ENCODE measurements at places on chromosomes 1 and 21.

DNA sequence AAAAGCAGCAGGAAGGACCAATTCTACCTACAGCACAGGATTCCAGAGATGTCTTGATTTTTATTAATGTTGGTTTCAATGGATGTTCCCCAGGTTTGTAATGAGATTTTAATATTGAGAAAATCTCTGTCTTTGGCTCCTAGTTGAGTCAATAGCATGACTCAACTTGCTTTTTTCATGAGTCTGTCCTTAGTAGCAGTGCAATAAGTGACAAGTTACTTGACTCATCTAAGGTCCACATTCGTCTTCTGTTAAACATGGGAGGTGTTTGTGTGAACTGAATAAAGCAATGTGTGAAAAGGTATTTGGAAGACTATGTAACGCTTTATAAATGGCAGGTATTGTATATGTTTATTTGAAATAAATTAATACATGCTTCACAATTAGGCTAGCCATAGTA is 645.0 kb upstream of the PTBP2 start:
- no peak for DNase-seq

DNA sequence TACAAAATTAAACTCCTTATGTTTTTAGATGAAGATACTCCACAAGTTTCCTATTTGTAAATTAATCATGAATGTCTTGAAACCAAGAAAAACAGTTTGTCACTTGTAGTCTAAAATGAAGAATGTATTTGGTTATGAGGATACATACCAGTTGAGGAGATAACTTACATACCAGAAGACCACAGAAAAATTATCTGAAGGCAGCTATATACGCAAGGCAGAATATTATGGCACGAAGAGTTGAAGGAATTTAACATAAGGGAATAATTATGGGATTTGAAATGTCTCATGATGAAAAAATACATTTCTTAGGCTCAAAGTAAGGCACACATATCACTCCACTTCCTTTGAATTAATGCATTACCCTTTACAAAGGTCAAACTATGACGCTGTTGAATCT is 73.3 kb downstream of the IFI44 start:
- no peak for DNase-seq

DNA sequence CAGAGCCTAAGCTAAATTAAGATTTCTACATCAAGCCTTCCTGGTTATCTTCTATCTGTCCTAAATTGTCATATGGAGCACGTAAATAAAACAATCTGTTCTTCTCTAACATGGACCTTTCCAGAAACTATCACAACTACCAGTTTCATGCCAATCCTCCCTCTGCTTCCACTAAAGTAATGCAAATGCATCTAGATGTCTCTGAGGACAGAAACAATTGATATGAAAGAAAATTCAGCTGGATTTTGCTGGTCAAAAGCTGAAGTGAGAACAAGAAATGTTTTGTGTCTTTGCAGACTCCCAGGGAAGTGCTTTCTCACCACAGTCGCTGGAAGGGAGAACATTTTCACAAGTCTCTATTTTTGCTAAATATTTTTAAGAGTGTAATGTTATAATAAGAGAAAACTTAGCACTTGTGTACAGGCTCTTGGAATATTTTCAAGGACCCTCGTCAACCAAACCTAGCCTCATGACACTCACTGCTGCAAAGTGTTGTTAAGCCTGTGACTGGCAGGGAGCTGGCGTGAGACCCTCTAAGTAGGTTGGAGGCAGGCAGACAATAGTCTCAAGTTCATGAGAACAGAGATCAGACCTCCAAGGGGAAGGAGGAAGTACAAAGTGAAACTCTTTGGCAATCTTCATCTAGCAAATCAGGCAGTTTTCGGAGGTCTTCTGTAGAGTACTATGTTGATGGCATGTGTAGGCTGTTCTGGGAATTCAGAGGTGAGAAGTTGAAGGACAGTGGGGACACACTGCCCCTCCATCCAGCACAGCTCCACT is 38.8 kb downstream of the DNASE2B start:
- DNase-seq = no peak

- DNase-seq = no peak
Measured at GRCh38 chr1:195721210-195721971, 886.8 kb downstream of the KCNT2 start.

DNA sequence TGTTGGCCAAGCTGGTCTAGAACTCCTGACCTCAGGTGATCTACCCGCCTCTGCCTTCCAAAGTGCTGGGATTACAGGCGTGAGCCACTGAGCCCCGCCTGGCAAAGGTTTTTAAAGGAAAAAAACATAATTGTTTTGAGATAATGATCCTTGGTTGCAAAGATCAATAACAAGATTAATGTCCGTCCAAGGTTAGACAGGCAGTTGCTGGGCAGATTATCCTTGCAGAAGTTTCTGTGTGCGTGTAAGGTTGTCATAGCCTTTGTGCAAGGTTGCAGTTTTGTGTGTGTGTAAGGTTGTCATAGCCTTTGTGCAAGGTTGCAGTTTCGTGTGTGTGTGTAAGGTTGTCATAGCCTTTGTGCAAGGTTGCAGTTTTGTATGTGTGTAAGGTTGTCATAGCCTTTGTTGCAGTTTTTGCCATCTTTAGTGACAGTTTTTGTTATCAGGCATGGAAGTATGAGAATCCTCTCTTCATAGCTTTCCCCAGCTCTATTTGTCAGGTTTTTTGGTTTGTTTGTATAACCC is 3.6 kb downstream of the YBEY start:
- DNase-seq = no peak

- DNase-seq = no peak
Measured at GRCh38 chr21:34762786-34763185, 94.0 kb downstream of the CLIC6 start.

- no peak for DNase-seq
Measured at GRCh38 chr21:44761011-44761729, 40.5 kb downstream of the UBE2G2 start.

DNA sequence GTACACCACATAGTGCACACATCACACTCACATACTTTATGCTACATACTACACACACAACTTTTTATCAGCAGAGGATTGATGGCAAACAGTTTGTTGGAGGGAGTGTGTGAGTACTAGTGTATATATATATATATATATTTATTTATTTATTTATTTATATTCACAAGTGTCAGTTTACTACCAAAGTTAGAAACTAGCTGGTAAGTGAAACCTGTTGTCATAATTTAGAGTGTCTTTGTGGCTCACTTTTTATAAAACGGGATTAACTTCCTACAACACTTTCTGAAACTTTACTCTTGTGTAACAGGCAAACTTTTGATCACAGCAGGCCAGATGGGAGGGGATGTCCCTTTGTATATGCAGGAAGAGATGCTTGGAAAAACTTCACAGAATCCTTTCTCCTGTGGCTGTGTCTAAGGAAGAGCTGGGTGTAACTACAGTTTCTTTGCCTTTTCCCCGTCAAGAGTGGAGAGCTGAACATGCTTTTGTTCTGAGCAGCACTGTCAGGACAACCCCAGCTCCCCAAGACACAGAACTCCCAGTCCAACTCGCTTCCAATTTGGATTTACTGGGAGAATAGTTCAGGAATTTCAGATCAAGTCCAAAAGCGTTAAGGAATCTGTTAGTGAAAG is 1.9 kb upstream of the SAMD13 start:
- DNase-seq = no peak

DNA sequence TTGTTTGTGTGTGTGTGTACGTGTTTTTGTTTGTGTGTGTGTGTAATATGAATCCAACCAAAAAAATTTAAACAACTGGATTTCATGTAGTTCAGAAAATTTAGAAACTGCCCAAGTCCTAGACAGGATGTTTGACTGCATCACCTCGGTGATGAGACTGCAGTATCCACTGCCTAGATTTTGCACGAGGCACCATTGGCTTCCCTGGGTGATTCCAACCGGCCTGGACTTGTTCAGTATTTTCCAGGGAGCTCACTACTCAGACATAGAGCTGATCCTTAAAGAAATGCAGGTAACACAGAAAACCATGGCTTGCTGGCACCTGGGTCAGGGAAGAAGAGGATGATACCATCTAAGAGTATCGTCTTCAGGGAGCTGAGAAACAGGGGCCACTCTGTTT is 18.2 kb upstream of the KCNK2 start:
- DNase-seq = no peak

GRCh38 chr1:58089898-58090534 is 456.5 kb downstream of the OMA1 start:
- no peak for DNase-seq

DNA sequence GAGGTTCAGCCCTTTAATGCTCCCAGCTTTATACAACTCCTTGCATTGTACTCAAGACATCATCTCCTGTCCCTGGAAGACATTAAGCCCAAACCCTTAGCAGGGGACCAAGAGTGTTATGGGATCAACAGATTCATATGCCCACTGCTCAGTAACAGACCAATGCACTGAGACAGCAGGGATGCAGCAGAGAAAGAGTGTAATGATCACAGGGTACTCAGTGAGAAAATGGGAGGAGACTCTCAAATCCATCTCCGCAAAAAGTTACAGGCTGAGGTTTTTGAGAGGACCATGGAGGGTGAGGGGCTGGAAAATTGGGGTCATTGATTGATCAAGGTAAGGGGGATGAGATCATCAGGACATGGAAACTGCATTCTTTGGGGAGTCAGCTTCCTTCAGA is 96.2 kb downstream of the MATN1 start:
- DNase-seq = no peak

Measured in activated CD4-positive, CD25-positive, alpha-beta regulatory T cell treated with anti-CD3 and anti-CD28 coated beads, Interleukin-2, amount 50 U/mL, for 72 hours (primary cell).